ENCODE measurements at places on chromosomes 2 and 18. TPM values are rescaled to one million over a fixed set of nuclear protein-coding genes. Genes with fewer than 3 reads are reported as not detected.
A peak's percentile ranks its signal among the peaks of the same experiment; 100 is the strongest.

DNA sequence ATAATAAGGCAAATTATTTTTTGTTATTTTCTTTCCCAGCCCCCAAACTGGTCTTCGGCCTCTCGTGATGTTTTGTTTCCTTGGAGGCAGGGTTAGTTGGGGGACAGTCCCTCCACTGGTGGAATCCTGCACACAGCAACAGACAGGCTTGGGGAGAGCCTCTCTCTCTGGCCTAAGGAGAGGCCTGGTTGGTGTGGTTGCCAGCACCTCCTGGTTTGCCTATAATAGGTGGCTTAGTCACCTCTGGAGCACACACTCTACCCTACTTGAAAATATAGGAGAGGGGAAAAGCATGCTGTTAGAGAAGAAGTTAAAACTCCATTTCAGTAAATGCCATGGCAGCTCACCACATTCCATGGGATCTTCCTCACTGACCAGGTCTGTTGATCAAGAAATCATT, 417.2 kb upstream of the MEIS1 start:
- no peak for DNase-seq

GRCh38 chr2:69960821-69961220, 610 bp downstream of the ASPRV1 start:
- no peak for DNase-seq

Gene KIAA2012
- not detected for polyA plus RNA-seq

- DNase-seq: no peak
Observed at GRCh38 chr2:96730212-96730611, 9.7 kb downstream of the LMAN2L start.

GRCh38 chr2:226655871-226656270, 143.7 kb downstream of the IRS1 start:
- DNase-seq: no peak

Gene INHA
- 2.7 TPM for polyA plus RNA-seq

DNA sequence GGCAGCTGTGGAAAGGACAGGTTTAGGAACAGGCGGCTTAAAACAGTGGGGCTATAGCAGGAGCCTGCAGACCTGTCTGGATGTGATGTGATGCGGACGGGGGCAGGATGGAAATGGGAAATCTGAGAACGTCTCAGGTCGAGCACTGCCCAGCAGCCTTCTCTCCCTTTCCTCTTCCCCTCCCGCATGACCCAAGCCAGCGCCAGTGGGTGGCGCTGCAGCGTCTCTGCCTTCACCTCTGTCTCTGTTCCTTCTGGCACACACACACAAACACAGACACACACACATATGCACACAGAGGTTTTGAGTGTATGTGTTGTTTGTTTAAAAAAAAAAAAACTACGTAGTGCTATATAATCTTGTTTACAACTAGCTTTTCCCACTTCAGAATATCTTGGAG, 82.0 kb upstream of the SLC66A3 start:
- peak; percentile 83 for DNase-seq
